ENCODE measurements at places on chromosomes 3 and 15.

GRCh38 chr15:55741833-55742497, 987 bp downstream of the PRTG start:
- DNase-seq = peak; percentile 23

- DNase-seq = no peak
Measured at GRCh38 chr15:101048176-101048575, 129.0 kb downstream of the LRRK1 start.

DNA sequence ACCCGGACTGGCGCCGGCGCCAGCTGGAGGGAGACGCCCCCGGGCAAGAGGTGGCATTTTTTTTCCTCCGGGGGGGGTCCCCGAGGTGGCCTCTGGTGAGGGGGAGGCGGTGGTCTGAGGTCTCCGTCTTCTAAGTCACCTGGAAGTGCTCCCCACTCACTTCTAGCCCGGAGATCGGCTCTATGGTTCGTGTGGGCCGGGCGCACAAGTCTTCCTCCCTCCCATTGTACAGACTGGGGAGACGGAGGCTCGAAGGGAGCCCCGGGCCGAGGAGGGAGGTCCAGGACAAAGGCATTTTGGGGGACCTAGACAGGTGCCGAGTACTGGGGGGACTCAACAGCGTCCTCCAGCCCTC, 4.4 kb downstream of the GATA2 start:
- DNase-seq = peak; percentile 31

DNA sequence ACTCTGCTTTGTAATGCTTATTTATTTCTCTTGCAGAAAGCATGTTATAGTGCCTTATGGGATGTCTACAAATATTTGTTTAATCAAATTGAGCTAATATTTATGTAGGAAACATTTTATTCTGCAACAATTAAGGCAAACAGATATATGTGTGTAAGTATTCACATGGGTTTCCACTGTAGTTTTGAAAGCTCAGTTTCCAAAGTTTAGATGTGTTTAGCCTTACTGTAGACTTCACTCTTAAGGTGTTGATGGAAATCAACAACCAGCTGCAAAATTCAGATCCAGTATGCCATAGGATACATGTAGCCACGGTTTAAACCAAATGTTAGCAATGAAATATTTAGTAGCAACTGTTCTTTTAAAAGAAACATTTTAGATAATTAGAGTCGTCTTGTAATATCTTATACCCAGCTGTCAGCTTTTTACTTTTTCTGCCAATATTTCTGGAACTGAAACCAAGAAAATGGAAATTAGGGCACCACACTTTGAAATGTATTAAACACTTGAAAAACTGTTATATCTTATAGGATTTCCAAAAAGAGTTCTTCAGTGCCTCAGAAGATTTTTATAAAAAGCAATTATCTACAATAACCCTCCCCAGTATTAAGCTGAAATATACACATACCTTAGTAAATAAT, 18.5 kb downstream of the PIK3CA start:
- DNase-seq = no peak

DNA sequence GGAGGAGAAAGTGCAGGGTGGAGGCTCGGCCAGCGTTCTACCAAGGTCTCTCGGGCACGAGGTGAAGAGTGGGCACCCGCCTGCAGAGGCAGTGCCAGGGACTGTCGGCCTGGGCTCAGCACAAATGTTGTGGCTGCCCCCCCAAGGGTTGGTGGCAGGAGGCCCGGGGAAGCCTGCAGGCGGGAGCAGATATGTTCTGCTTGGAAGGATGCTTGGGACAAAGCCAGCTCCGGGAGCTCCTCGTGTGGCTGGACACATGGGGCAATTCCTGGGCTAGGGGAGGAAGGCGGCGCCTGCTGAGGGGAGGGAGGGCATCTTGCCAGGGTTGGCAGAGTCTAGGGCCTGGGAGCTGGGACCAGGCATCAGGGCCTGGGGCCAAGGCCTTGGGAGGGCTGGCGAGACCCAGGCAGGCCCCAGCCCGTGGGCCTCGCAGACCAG, 30.4 kb upstream of the FBLN2 start:
- no peak for DNase-seq

- DNase-seq = peak; percentile 58
Measured at GRCh38 chr3:156535162-156535627, 19.7 kb downstream of the SSR3 start.

- no peak for DNase-seq
Measured at GRCh38 chr3:98148751-98149150, 1.5 kb downstream of the OR5H14 start.

- no peak for DNase-seq
Measured at GRCh38 chr3:148175214-148175613, 522.5 kb upstream of the AGTR1 start.

DNA sequence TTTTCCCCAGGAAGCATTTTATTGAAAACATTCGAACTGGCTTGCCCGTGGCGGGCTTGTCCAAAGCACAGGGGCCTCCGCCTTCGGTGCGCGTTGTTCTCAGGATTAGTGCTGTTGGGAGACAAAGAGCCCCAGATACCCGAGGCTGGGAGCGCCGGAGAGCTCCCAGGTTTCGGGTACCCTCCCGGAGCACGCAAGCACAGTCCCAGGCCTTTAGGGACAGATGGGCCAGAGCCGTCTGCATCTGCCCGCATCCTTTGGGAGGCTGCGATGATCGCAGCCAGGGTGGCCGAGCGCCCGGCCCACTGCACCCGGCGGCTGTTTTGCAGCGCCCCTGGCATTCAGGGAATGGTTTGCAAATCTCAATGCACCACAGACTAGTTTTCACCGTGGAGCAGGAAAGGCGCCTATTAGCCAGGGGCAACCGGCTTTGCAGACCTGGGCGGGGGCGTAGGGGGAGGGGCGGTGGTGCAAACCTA, 5.0 kb upstream of the FEZF2 start:
- no peak for DNase-seq

DNA sequence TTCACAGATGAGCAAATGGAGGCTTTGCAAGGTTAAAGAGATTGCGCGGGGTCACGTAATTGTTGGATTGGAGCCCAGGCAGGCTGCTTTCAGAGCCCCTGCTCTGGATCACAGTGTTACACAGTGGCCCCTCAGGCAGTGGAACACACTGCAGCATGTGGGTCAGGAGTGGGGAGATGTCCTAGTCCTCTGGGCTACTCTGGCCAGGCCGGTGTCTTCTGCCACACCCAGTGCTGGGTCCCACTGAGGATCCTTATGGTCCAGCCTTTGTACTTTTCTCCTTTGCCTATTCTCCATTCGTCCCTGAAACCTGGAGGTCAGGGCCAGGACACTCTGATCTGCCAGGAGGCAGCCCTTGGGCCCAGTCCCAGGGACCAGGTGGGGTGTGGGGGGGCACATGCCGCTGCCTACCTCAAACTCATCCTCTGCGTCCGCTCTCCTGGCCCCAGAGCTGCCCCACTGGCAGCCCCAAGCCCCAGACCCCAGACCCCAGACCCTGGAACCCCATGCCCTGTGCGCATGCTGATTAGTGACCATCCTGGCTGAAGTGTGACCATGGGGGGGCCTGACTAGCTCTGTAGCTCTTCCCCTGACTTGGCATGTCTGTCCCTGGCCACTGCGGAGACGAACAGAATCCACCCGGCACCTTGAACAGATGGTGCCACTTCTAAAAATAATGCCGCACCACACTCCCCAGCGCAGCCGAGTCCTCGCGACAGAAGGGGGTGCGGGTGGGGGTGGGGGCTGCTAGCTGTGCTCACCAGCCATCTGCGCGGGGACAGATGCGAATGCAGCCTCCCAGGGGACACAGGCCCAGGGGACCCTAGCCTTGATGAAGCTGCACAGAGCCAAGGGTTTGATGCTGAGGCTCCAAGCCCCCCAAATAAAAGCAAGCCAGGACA, 41.6 kb downstream of the ATP2B2 start:
- no peak for DNase-seq

DNA sequence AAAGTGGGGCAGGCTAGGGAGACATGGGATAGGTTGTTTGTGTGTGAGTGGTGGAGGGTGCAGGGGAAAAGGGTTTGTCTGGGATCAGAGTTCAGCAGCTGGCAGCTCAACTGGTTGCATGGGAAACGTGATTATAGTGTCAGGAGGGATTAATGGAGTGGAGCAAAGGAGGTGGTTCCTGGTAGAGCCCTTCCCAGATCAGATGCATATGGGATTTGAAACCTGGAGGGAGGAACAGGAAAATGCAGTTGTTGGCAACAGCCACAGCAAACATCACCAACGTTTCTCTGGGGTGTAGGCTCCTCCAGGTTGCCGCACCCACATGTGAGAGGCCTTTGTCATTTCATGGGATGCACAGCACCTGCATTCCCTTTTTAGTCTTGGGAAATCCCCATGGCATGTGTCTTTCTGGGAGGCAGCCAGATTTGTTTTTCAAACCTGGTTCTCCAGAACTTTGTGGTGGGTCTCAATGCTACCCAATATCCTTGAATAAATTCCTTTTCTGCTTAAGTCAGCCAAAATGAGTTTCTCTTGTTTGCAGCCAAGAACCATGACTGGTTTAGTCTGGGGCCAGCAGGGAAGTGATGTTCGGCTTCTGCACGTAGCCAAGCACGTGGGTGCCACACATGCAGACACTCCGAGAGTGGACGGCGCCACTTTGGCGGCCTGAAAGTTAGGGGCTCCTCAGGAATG, 61.3 kb downstream of the BDH1 start:
- no peak for DNase-seq

- DNase-seq = no peak
Measured at GRCh38 chr3:69011096-69011730, 2.3 kb downstream of the EOGT start.

DNA sequence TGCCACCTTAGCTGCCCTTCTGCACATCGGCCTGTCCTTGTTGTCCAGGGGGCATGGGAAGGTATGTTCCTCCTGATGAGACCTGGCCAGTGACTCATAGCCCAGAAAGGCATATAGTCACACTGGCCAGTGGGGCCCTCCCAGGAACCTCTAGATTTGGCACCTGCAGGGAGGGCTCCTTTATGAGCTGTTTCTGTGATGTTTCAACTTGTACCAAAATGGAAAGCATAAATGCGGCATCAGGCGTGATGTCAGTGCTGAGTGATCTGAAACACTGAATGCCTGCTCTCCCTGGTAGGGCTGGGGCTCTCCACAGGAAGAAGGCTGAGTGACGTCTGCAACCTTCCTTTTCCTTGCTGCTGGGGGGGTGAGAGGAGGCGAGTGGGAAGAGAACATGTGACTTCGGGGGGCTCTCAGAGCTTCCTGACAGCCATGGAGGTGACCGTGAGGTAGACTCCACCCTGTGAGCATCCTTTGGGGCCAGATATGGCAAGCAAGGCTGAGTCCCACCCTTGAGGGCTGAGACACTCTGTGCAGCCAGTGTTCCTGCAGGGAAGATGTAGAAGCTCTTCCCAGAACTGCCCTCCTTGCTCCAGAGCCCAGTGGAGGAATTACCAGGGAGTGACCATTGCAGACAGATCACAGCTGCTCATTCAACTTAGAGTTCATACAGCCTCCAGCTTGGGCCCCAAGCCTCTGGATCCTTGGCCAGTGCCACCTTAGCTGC, 37.1 kb upstream of the APEH start:
- DNase-seq = peak; percentile 35

DNA sequence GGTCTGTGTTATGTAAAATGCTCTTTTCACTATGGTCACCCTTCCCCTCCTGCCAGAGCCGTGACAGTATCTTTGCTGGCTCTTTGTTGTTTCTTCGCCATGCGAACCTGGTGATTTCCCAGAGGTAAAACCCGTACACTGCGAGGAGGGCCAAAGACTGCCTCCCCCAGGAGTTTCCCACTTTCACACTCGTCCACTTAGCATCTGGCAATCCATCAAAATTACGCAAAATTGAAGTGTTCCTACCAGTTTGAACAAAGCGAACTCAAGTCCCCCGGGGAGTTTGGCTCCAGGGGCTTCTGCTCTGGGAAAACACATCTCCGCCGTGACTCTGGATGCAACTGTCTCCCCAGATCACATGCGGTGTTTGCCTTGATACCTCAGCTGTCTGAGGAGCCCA, 239.9 kb downstream of the FAM43A start:
- no peak for DNase-seq

GRCh38 chr15:91911844-91912243, 58.3 kb downstream of the SLCO3A1 start:
- DNase-seq = no peak

DNA sequence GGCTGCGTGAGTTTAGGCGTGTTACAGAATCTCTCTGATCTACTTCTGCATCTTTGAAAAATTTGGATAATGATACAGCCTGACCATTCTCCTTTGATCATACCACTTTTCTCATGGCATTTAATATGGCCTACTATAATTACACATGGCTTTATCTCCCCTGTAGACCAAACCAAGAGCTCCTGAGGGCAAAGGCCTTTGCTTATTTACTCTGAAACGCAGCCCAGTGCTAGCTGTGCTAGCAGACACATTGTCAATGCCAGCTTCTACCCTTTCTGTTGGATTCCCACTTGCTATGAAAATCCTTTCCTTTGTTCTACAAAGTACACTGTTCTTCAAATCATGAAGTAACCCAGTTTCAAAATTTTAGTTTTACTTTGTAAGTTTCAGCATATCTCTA, 16.5 kb upstream of the VGLL4 start:
- DNase-seq = no peak

GRCh38 chr3:172617976-172618375, 92.9 kb downstream of the NCEH1 start:
- DNase-seq = no peak

DNA sequence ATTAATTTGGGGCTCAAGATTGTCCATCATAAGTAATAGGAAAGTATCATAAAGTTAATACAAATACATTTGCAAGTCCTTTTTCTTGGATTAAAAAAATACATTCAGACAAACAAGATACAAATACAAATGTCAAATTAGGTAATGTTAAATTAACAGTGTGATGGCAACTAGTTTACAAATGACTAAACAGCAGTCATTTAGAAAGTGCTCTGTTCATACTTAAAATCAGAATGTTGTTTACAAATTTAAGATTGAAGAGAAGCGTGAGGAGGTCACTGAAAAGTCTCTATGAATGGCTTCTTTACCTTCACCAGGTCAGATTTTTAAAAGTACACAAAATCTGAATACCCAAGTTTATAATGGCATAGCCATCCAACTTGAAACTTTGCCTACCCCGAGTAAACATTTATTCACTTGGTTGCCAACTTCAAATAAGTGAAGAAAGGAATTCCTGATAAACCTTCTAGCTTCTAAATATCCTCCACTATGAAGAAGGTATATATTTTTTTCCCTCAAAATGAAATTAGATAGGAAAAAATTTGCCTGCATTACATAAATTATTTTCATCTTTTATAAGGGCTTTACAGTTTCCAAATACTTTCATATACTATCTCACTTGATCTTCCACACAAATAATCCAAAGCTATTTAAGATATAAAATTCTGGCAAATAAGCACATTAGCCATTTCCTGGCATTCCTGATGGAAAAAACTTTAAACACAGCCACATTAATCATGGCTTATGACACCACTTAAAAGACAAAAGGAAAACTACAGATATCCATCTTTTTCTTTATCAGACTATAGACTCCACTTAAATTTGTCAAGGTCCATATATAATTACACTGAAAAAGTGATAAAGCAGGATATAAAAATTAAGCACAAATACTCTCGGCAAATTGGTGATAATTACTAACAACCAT, 11.5 kb upstream of the NEK10 start:
- no peak for DNase-seq

GRCh38 chr3:171192176-171192854, 165.8 kb upstream of the SLC2A2 start:
- DNase-seq = peak; percentile 35

GRCh38 chr3:21989341-21990042, 238.5 kb upstream of the ZNF385D start:
- no peak for DNase-seq

Measured in activated CD4-positive, alpha-beta T cell treated with anti-CD3 and anti-CD28 coated beads for 36 hours (primary cell).